Stimulated activated CD4-positive, alpha-beta T cell treated with anti-CD3 and anti-CD28 coated beads, Interleukin-2, amount 100 ng/mL, for 24 hours (primary cell): ENCODE measurements at places on chromosomes 7 and 10.
A peak's percentile ranks its signal among the peaks of the same experiment; 100 is the strongest.

DNA sequence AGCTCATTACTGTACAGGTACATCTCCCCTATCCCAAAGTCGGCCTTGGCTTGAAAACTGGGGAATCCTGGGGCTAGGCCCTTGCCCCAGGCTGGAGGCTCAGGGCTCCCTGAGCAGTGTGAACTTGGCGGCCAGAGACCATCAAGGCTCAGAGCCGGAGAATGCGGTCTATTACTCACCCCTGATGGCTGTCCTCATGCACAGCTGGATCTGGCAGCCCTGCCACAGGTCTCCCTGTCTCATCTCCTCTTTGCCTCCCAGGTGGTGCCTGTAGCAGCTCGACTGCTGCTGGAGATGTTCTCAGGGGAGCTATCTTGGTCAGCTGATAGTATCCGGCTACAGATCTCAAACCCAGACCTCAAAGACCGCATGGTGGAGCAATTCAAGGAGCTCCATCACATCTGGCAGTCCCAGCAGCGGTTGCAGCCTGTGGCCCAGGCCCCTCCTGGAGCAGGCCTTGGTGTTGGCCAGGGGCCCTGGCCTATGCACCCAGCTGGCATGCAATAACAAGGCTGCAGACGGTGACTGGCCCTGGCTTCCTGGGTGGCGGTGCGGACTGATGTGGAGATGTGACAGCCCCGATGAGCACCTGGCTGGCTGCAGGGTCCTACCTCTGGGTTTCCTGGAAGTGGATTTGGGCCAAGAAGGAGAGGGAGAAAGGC is 10.7 kb downstream of the IRF5 start:
- no peak for DNase-seq

DNA sequence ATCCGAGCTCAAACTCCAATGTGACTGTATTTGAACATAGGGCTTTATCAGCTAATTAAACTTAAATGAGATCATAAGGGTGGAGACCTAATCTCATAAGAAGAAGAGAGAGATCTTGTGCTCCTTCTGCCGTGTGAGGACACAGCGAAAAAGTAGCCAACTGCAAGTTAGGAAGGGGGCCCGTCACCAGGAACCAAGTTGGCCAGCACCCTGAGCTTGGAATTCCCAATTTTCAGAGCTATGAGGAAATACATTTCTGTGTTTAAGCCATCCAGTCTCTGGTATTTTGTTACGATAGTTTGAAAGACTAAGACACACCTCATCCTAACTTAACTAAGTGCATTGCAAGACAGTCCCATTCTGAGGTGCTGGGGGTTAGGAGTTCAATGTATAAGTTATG is 14.1 kb upstream of the WDR86 start:
- DNase-seq, result no peak

DNA sequence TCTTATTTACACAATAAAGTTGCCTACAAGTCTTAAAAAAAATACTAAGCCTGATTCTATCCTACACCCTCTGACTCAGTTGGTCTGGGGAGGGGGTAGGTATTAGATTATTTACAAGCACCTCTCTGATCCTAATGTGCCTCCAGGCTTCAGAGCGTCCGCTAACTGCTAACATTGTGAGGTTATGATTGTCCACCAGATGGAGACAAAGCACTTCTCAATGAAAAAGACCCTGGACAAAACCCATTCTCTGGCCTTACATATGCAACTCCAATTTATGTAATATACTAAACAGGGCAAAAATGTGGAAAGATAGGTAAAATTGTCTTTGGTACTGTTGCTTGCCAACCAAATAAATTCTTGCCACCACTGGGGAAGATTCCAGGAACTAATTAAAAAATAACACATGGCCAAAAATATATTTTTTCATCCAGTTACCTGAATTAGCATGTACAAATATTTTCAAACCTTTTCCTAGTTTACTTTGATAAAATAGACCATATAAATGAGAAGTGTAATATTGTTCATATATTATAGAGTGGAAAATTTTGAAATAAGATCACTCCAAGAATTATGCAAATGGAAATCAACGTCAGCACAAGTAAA is 92.4 kb downstream of the KIF20B start:
- DNase-seq, result peak; percentile 33

GRCh38 chr7:134029-134428 is 58.3 kb upstream of the FAM20C start:
- no peak for DNase-seq

DNA sequence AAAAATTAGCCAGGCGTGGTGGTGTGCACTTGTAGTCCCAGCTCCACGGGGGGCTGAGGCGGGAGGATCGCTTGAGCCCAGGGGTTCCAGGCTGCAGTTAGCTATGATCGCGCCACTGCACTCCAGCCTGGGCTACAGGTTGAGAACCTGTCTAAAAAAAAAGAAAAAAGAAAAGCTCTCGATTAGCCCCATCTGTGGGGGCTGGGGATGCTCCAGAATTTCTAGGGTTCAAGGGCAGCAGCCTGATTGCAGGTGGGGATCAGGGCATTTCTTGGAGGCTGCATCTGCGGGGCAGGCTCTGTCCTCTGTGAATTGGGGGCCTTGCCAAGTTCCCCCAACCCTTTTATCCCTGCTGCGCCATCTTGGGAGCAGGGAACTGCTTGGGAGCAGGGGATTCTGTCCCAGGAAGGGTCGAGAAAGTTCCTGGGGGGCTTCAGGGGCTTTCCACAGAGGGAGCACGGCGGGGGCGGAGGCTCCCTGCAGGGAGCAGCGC is 651 bp upstream of the ARPC1A start:
- DNase-seq, result no peak

DNA sequence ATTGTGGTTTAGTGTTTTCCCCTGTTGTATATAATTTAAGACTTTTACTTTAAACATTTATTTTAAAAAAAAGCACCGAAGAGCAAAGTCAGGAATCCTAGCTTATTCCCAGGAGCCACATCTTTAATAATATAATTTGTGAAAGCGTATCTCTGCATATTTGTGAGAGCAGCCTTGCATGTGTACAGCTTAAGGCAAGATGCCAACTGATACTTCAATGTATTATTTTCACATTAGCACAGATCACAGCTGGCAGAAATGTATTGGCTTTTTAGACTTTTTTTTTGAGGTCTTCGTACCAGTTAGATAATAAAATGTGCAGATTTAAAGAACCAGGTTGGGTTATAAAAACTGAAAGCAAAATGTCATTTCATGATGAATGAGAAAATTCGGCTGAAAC is 845.7 kb upstream of the POT1 start:
- no peak for DNase-seq
